ENCODE measurements at places on chromosomes 1 and 21.

DNA sequence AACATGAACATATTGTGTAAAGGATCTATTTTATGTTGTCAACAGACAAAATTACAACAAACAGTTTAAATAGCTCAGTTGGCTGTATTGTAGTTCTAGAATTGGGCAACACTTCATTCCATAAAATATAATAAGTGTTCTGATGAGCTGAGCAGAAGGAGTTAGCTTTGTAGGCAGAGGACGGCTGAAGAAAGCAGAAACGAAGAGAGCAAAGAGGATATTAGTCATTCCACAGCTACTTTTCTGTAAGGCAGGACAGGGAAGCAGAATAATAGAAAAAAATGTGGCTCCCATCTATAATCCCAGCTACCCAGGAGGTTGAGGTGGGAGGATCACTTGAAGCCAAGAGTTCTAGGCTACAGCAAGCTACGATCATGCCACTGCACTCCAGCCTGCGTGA lies 20.2 kb upstream of the IVNS1ABP start:
- DNase-seq = no peak

- DNase-seq = no peak
These were observed 83.4 kb downstream of the VPS26C start for GRCh38 chr21:37183749-37184148.

GRCh38 chr1:30952098-30952497 lies 43.5 kb upstream of the SDC3 start:
- peak; percentile 24 for DNase-seq

DNA sequence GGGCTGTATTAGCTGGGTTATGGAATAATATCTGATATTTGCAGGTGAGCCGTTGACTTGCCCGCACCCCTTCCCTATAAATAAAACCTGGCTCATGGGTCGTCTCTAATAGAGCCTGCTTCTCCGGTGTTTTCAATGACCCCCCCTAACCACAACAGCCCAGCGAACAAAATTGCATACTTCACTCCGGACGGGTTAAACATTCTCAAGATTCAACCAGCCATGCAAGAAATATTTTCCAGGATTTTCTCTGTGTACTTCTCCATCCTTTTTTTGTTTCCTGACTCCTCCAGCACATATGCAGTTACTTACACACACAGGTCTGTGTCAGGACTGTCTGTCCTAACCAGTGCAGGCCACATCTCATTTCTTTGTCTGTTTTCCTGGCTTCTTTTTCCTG lies 267.7 kb downstream of the ZNF648 start:
- DNase-seq = no peak

- no peak for DNase-seq
These were observed 26.5 kb upstream of the CTH start for GRCh38 chr1:70384542-70384941.

DNA sequence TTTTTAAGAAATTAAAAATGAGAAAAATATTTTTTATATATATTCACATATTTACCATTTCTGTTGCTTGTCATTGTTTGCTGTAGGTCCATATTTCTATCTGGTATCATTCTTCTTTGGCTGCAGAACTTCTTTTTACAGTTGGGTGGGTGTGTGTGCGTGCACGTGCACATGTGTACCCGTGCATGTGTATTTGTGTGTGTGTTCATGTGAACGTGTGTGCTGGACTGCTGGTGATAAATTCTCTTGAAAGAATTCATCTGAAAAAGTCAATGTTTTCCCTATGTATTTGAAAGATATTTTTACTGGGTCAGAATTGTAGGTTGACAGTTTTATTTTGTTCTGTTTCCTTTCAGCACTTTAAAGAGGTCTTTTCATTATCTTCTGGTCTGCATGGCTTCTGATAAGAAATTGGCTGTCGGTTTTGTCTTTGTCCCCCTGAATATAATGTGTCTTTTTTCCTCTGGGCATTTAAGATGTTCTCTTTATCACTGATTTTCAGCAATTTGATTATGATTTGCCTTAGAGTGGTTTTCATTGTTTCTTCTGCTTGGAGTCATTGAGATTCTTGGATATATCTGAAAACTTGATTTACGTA lies 34.5 kb upstream of the DPH5 start:
- DNase-seq = no peak

- peak; percentile 1 for DNase-seq
These were observed 657 bp upstream of the TNFRSF18 start for GRCh38 chr1:1206966-1207531.

GRCh38 chr1:180623579-180624347 lies 8.1 kb upstream of the XPR1 start:
- DNase-seq = no peak

GRCh38 chr21:41779659-41780058 lies 12.8 kb upstream of the RIPK4 start:
- no peak for DNase-seq

DNA sequence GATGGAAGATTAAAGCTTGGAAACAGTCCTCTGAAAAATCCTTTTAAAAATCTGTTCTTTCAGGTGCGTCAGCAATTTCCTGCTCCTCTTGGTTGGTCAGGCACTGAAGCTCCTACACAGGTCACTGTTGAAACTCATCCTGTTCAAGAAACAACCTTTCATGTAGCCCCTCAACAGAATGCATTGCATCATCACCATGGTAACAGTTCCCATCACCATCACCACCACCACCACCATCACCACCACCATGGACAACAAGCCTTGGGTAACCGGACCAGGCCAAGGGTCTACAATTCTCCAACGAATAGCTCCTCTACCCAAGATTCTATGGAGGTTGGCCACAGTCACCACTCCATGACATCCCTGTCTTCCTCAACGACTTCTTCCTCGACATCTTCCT lies 145.3 kb downstream of the DYRK1A start:
- DNase-seq = no peak

DNA sequence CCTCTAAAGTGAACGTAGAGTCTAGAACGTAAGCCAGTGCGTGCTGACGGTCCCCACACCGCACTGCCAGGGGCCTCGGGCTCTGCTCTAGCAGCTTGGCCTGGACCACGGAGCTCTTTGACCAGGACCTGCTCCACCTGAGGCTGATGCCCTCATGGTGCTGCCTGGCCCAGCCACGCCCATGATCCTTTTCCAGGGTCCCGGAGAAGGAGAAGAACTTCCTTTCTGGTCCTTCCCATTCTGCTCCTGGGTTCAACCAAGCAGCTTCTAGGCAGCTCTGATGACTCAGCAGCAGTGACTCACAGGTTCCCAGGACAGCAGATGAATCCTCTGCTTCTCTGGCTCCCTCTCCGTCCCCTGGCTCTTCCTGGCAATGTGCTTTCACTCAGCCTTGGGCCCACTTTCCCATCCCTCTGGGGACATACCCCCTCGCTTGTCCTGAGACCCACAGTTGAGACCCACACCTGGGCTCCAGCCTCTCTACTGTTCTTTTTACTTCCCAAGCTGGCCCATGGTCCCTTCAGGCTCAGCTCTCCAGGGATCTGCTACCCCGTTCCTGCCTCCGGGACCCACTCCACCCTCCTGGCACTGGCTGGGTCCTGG lies 246.3 kb upstream of the RAB4A start:
- no peak for DNase-seq

DNA sequence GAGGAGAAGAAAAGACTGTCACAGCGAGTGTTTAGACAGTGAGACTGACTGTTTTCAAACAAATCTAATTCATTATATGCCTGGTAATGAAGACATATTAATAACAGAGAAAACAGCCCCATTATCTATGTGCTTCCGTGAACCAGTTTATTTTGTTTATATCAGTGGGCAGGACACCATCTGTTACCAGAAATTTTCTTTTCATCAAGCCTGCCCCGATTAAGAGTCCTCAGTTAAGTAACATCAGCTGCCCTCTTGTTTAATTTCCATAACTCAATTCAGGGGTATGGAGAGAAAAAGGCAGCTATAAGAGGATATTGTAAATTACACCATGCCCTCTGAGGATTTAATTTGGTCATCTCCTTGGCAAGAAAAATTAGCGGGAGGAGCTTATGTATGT lies 94.0 kb downstream of the TMEM200B start:
- DNase-seq = no peak

- no peak for DNase-seq
These were observed 17.3 kb upstream of the RAP1A start for GRCh38 chr1:111602302-111602701.

- DNase-seq = no peak
These were observed 2.2 kb downstream of the PPP2R5A start for GRCh38 chr1:212287261-212287895.

- DNase-seq = no peak
These were observed 31.4 kb upstream of the LYST start for GRCh38 chr1:235898126-235898525.

GRCh38 chr1:72636631-72637030 lies 354.3 kb upstream of the NEGR1 start:
- no peak for DNase-seq

All from posterior cingulate gyrus (tissue), 11 donors.